Urinary bladder (tissue), 4 donors: ENCODE measurements at places on chromosomes 6 and 20.

- peak; percentile 5 for DNase-seq
These were observed 12.0 kb downstream of the TPX2 start for GRCh38 chr20:31751126-31751525.

- no peak for DNase-seq
These were observed 257.5 kb downstream of the ARID1B start for GRCh38 chr6:157034436-157035230.

DNA sequence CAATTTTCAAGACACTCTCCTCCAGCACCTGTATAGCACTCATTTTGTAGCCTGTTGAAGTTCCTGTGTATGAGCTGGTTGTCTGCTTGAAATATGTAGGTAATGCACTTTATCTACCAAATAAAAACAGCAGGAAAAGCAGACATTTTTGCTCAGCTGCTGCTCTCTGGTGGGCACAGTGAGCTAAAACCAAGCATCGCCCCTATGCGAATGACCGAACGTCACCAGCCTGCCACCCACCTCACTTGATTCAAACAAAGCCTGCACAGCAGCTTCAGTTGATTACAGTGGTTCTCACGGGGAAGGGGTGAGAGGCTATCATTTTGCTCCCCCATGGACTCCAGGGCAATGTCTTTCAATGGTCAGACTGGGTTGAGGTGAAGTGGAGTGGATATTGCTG is 185.7 kb downstream of the SASH1 start:
- DNase-seq, result no peak

DNA sequence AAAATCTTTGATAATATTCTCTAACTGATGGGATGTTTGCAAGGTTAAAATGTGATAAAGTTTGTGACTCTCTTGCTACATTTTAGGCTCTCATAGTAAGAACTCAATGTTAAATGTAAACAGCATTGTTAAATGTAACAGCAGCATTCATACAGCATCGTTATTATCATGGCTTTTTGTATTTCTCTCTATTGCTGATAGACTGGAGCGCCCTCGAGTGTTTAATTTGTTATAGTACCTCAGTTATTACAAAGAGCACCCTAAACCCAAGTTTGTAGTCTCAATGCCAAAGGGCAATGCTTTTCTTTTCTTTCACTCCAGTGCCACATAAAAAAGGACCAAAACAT is 14.9 kb upstream of the TTPAL start:
- no peak for DNase-seq

DNA sequence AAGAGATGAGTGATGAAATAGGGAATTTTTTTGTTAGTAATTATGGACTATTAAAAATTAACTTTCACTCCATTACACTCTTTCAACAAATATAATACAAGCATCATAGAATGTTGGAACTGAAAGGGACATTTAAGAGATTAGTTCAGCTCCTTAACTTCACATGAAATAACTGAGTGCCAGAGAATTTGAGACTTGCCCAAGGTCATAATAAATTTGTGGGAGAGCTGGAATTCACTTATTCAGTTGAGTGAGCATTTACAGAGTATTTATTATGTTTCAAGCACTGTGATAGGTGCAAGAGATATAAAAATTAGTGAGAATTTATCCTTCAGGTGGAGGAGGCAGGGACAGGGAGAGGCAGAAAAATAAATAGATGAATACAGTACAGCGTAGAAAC is 154.6 kb downstream of the KCNQ5 start:
- no peak for DNase-seq

- DNase-seq, result no peak
These were observed 2.7 kb upstream of the ZFAND3 start for GRCh38 chr6:37816599-37817375.

GRCh38 chr20:48635361-48635760 is 192.4 kb downstream of the PREX1 start:
- DNase-seq, result no peak

GRCh38 chr6:34425498-34426410 is at the start of gene RPS10:
RPS10 (minus strand) TSS chr6:34426069; CDS start chr6:34425221, 848 bp downstream.
- DNase-seq, result peak; percentile 77

- DNase-seq, result no peak
These were observed 11.7 kb upstream of the HCK start for GRCh38 chr20:32040142-32040953.

- no peak for DNase-seq
These were observed 41.2 kb downstream of the ZHX3 start for GRCh38 chr20:41276317-41276751.

GRCh38 chr6:71766796-71767195 is 119.6 kb upstream of the RIMS1 start:
- no peak for DNase-seq

DNA sequence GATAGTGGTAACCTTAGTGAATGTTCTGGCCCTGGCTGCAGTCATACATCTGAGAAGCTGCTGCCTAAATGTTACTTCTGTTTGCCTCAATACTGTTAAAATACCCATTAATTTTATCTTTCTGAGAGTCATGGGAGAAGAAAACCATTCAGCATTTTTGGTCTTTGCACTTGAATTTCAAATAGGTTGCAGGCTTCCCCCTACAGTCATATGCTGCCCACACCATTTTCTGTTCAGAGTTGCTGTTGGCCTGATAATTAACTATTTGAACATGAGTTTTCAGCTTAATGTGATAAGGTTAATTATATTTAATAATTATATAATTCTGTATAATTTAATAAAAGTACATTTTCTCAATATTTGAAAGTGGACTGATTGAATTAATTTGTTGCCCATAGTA is 325.5 kb upstream of the KCNQ5 start:
- DNase-seq, result no peak

GRCh38 chr20:4978050-4978918 is 23.0 kb downstream of the SLC23A2 start:
- DNase-seq, result no peak

- DNase-seq, result no peak
These were observed 163.3 kb upstream of the MARCKS start for GRCh38 chr6:113693851-113694250.

DNA sequence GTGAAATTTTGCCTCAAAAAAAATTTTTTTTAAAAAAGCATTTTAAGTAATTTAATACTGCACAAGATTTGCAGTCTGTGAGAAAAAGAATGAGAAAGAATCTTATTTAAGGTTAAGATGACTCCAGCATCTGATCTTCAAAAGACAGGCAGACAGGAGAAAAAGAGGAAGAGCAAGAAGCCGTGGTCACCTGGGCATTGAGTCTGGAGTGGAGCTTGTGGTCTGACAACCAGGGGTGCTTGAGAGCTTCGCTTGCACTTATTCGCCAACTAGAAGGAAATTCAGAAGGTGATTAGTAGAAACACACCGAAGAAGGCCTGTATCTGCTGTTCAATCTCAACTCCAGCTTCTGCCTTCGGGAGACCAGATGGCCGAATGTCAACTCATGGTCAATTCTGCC is 75.9 kb downstream of the MYLK4 start:
- no peak for DNase-seq

DNA sequence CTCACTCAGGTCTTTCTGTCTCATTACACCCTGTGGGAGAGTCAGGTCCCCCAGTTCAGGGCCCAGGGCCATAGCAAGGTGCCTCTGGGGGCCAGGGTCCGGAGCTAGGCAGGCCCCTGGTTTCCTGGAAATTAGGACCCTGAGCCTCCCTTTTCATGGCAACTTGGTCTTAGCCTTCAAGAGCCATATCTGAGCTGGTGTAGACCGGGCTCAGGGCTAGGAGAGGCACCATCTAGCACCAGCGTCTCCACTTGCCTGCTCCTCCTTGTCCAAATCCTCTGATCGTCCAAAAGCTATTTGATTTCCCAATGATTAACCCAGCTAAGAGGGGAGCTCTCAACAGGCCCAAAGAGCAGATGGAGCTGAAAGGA is 5.6 kb downstream of the MDFI start:
- DNase-seq, result no peak

- no peak for DNase-seq
These were observed 92.1 kb upstream of the COL21A1 start for GRCh38 chr6:56339524-56339923.

GRCh38 chr20:53124075-53124551 is 152.0 kb downstream of the TSHZ2 start:
- peak; percentile 14 for DNase-seq

GRCh38 chr20:37781626-37782025 is 87.8 kb downstream of the CTNNBL1 start:
- no peak for DNase-seq

- no peak for DNase-seq
These were observed 257.9 kb downstream of the THBS2 start for GRCh38 chr6:168995526-168996355.
